T-cell (primary cell): ENCODE measurements at places on chromosomes 4 and X.

- no peak for DNase-seq
Observed at GRCh38 chrX:8042304-8042703, 115.1 kb upstream of the PNPLA4 start.

DNA sequence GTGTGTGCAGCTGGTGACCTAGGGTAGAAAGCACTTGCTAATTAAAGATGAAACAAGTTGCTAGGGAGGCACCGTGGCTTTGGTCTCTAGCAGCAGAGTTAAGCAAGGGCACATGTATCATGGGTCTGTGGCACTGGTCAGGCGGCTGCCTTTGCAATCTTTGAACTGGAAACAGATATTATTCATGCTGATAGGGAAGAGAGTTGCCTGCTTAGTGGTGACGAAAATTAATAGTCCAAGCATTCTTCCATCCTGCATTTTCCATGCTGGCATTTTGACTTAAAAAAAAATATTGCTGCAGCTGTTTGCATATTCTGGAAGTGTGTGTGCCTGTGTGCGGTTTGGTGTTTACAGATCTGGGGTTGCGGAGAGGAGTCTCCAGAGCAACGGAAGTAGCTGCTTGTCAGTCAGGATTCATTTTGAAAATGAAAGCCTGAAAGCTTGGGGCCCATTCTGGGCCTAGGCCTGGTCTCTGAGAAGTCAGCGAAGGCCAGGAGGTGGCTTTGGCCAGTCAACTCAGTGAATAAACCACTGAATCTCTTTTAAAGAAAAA is 2.3 kb upstream of the SOWAHD start:
- no peak for DNase-seq

GRCh38 chr4:61985426-61985825 is 785.3 kb downstream of the ADGRL3 start:
- DNase-seq = no peak

- DNase-seq = no peak
Observed at GRCh38 chr4:177008836-177009501, 216.2 kb upstream of the VEGFC start.

DNA sequence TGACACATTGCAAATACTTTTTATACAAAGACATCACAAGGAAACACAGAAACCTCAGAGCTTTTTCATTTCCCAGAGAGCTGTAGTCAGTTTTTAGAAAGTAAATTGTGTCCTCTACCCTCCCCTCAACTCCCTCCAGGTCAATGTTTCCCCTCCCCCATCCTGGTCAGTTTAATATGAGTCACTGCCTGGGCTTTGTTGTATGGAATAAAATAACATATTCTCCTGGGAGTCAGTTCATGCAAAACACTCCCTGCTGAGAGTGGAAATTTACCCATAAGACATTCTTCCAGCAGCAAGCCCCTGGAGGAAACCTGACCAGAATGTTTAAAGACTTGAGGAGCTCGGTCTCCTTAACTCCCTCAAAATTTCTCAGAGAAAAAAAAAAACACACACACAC is 270.1 kb upstream of the LDB2 start:
- DNase-seq = no peak

GRCh38 chr4:170259631-170260153 is 169.9 kb upstream of the AADAT start:
- DNase-seq = no peak

DNA sequence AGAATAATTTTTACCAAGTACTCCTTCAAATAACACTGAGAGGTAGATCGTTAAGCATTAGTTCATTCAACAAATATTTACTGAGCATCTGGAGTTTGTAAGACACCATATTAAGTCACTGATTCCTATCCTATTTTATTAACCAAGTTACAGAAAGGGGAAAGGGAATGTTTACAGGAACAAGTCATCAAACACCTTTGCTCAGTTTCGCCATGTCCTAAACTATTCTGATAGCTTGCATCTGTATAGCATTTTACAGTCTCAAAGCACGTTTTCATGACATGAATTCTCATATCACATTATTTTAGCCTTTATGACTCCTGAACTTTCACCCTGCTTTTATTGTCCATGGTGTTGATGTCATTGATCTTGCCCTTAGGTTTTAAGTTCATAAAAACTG is 89.2 kb downstream of the AREG start:
- no peak for DNase-seq

- DNase-seq = no peak
Observed at GRCh38 chr4:54879576-54879975, 221.8 kb downstream of the KIT start.
